ENCODE measurements at places on chromosomes 16 and 17.

GRCh38 chr16:50523710-50524109 is 24.5 kb upstream of the NKD1 start:
- DNase-seq, result no peak

DNA sequence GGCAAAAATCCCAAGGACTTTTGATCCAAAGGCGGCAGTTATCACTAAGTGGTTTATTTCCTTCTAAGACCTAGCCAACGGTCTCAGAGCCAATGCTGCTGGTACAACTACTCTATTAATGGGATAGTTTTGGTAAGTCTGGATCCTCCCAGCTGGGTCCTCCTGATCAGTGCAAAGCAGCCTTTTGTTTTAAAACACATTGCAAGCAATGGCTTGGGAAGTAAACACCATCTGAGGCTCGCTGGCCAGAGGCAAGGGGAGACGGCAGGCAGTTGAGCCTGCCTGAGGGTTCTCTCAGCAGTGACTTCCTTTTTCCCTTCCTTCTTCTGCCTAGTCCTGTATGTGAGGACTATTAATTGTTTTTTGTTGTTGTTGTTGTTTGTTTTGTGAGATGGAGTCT is 1.6 kb upstream of the SLC5A10 start:
- DNase-seq, result no peak

DNA sequence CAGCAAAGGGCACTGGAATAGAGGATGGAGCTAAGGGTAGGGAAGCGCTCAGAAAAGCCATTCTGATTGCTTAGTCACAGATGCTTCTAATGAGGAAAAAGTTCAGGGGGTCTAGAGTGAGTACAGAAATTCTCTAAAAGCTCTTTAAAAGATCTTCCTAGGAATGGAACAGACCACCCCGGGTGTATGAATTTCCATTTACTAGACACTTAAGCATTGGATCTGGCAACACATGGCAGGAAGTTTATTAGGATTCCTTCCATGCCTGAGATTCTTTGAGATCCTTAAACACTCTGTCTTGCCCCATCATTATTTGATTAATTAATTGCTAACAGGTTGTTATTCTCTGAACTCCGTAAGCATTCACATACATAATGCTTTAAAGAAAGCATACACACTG is 8.5 kb downstream of the KRTAP9-7 start:
- DNase-seq, result no peak

DNA sequence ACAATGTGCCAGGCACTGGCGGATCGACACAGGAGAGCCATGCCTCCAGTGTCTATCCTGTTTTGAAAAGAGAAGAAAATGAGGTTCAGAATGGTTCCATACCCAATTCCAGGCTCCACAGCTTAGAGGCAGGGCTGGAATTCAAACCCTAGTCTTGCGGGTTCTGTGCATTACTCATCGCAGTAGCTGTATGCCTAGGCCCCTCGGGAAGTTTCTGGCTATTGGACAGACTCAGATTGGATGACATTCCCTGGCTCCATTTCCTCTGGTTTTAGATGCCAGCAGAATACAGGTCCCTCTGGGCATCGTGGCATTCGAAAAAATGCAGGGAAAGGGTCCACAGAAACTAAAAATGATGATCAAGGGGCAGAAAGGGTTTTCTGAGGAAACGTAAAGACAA is 184.7 kb downstream of the COPRS start:
- DNase-seq, result no peak

DNA sequence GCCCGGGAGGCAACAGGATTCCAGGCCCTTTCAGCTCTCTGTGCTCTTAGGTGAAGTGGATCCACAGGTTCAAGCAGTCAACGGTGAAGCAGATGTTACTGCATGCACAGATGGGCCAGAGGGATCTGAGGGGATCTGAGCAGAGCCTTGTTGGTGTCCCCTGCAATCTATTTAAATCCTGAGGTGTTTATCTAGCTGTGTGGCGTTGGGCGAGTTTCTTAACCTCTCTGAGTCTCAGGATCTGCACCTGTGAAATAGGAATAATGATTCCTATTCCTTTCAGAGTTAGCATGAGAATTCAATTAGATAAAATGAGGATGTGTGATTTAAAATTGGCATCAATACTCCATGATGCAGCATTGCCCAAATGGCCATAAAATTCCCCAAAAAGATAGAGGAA is 237.3 kb upstream of the CDH5 start:
- DNase-seq, result no peak

DNA sequence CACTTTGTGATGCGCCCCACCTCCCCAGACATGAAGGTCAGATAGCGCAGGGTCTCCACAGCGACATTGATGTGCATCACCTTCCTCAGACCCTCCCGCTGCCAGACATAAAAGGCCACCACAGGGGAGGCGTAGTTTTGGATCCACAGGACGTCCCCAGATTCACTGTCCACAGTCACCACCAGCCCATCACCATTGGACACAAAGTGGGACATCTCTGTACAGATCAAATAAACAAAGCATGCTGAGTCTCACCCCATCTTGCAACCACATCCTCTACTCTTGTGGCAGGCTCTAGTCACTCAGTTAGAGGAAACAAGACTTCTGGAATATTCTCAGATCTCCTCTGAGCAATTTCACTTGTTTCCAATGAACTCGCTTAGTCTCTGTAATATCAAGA is 46.3 kb upstream of the ICAM2 start:
- peak; percentile 42 for DNase-seq
